ENCODE measurements at places on chromosomes 2 and 18. TPM values are rescaled to one million over a fixed set of nuclear protein-coding genes. Genes with fewer than 3 reads are reported as not detected.

Gene SLC8A1
- 131 TPM for total RNA-seq

Gene RFTN2
- 0.58 TPM for total RNA-seq

Gene PTPRN
- 12.7 TPM for total RNA-seq

Gene UGT1A10
- total RNA-seq, result not detected

Gene OR6B2
- not detected for total RNA-seq

Data from regular cardiac myocyte (primary cell).